B cell (primary cell): ENCODE measurements at places on chromosomes 2 and 18.

- DNase-seq = no peak
These were observed 79.0 kb downstream of the DYSF start for GRCh38 chr2:71532327-71532726.

- DNase-seq = no peak
These were observed 371.4 kb upstream of the ATP5MC3 start for GRCh38 chr2:175552902-175553301.

DNA sequence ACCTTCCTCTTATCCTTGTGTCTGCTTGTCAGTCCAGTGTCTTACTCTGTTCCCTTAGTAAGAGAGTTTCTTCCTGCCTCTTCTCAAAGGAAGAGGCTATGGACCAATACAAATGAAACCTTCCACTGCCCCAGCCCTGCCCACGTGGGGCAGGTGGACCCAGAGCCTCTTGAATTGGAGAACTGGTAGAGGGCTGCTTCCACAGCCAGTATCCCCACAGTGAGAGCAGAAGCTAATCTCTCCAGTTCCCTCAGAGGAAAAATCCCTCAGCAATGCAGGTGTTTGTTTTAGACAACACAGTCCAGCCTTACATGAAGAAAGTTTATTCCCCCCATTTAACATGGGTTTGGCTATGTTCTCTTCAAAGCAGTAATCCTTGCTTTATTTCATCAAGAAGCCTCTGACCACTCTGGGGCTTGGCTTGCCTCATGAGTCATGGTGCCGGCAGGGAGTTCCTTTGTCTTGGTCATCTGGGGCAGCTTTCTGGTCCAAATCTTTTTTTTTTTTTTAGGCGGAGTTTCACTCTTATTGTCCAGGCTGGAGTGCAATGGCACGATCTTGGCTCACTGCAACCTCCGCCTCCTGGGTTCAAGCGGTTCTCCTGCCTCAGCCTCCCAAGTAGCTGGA, 6.5 kb upstream of the CYBRD1 start:
- no peak for DNase-seq

- DNase-seq = no peak
These were observed 157.1 kb downstream of the BAZ2B start for GRCh38 chr2:159459279-159459678.

- DNase-seq = no peak
These were observed 553.6 kb downstream of the NRXN1 start for GRCh38 chr2:50478362-50478761.
